ENCODE measurements at places on chromosomes 1 and 21. TPM values are rescaled to one million over a fixed set of nuclear protein-coding genes. Genes with fewer than 3 reads are reported as not detected.

CA14 gene
- total RNA-seq, result not detected

TAS1R3 gene
- 0.07 TPM for total RNA-seq

SLC45A3 gene
- 1.4 TPM for total RNA-seq

FCAMR gene
- total RNA-seq, result not detected

SPRR5 gene
- not detected for total RNA-seq

OR14K1 gene
- total RNA-seq, result not detected

F13B gene
- not detected for total RNA-seq

RSPH1 gene
- not detected for total RNA-seq

TAL1 gene
- total RNA-seq, result not detected

- DNase-seq, result no peak
Observed at GRCh38 chr1:56311766-56312165, 267.6 kb downstream of the PLPP3 start.

DNA sequence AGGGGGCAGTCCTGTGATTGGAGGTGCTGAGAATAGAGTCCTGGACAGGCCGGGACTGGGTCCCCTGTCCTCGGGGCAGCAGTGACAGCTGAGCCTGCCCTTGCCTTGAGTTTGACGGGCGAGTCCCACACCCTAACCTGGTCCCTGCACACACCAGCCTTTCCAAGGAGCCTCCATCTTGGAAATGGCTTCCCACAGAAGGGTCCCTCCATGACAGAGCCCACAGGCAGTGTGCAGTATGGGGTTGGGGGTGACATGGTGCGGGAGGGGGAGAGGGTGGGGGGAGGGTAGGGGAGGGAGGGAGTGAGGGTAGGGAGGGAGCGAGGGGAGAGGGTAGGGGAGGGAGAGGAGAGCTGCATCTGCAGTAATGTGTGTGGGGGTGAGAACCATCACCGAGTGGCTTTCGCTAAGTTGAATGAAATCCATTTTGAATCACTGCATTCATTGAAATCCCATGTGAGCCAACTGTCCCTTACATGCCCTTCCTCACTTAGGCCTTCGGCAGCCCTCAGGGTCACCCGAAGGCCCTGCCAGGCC is 10.1 kb upstream of the TMEM52 start:
- no peak for DNase-seq

DNA sequence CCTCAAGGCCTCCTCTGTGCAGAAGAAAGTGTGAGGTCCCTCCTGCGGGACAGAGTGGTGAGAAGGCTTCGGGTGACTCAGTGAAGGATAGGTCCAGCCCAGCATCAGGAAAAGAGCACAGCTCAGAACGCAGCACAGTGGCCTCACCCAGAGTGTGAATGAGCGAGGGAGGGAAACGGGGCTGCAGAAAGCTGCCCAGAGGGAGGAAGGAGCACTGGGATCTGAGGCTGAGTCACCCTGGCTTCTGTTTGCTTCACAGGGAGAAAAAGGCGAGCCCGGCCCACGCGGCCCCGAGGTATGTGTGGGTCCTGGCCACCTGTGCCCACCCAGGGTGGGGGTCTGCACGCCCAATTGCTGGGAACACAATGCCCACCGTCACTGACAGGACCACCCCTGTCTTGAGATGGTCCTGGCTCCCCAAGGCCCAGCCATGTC is 24.3 kb downstream of the COL6A2 start:
- peak; percentile 93 for DNase-seq

- DNase-seq, result no peak
Observed at GRCh38 chr1:153292740-153293479, 19.8 kb downstream of the PGLYRP3 start.

- no peak for DNase-seq
Observed at GRCh38 chr1:79369091-79369490, 362.6 kb upstream of the ADGRL4 start.

DNA sequence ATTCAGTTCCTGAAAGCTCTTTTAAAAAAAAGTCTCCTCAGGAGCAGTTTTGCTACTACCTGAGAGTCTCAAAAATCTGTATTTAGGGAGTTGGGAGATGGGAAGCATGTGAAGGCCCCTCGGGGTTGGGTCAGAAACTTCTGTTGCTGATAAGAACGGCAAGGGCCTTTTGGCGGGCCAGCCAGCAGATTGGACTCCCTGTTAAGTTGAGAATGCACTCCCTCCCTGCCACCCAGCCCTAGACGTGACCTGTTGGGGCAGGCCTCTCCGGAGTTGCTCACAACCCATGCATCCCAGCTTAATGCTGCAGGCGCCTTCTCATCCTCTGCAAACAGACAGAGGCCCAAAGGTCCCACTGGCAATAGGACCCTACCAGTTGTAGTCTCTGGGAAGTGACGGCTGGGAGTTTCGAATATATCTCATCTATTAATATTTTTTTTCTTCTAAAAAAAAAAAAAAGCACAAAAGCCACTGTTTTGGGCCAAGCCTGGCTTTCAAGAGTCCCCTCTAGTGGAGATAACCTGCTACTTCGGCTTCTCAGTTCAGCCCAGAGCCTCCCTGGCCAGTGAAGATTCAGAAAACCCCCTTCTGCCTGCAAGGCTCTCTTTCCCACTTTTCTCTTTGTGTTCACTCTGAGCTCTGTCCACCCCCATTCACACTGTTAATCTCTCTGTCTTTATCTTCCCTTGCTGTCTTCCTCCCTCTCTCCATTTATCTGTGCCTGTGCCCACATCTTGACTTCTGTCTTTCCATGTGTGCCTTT is 5.3 kb downstream of the PLXNA2 start:
- peak; percentile 55 for DNase-seq

- DNase-seq, result peak; percentile 57
Observed at GRCh38 chr1:85584923-85585322, 4.4 kb downstream of the CCN1 start.

GRCh38 chr1:97304366-97304765 is 582.8 kb downstream of the PTBP2 start:
- DNase-seq, result no peak

DNA sequence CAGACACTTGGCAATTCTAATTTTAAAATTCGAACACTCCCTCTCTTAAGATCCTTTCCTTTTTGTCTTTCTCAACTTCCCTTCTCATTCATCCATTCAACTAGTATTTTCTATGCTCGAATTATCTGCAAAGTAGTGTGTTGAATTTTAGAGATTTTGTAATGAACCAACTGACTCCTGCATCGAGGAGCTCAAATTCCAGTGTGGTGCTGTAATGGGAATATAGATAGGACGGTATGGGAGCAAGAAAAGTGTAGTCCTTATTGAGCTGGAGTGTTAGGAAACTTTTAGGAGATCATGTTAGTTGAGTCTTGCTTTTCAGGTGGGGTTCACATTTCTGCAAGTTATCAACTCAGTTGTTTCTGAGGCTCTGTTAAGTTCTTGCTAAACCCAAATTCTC is 897.5 kb downstream of the TTLL7 start:
- no peak for DNase-seq

- no peak for DNase-seq
Observed at GRCh38 chr1:86750530-86750929, 46.2 kb downstream of the SH3GLB1 start.

- DNase-seq, result no peak
Observed at GRCh38 chr1:205927247-205927646, 16.0 kb downstream of the SLC26A9 start.

GRCh38 chr1:94884106-94884505 is 42.8 kb downstream of the CNN3 start:
- DNase-seq, result peak; percentile 80

- no peak for DNase-seq
Observed at GRCh38 chr1:152343006-152343405, 16.8 kb downstream of the FLG2 start.

DNA sequence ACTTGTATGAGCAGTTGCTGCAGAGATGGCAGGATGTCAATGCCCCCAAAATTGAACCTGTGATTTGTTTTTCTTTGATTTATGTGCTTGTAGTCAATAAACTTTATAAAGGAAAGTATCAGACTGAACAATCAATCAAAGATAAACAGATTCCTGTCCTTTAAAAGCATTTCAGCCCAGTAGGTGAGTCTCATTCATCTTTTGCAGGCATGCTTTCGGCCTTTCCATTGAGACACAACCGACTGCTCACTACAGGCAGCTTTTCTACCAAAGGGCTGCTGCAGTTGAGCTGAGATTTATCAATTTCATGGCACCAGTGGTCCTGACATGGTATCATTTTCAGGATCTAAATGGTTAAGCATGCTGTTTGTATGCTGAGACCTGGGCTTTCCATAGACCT is 513.6 kb upstream of the PTBP2 start:
- no peak for DNase-seq

DNA sequence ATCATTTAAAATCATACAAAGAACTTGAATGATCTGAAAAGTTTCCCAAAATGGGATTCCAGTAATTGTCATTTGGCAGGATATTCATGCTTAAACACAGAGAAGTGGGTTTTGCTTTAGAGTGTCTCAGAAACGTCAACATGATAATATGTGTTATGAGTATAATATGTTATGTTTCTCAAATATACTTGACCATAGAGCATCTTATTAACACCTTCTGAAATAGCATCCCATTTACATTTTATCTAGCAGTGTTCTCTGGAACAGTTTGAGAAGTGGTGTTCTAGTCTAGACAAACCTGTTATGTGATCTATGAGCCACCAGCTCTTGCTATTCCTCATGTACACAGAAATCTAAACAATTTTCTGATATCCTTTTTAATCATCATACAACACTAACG is 588.8 kb upstream of the PBX1 start:
- DNase-seq, result no peak

DNA sequence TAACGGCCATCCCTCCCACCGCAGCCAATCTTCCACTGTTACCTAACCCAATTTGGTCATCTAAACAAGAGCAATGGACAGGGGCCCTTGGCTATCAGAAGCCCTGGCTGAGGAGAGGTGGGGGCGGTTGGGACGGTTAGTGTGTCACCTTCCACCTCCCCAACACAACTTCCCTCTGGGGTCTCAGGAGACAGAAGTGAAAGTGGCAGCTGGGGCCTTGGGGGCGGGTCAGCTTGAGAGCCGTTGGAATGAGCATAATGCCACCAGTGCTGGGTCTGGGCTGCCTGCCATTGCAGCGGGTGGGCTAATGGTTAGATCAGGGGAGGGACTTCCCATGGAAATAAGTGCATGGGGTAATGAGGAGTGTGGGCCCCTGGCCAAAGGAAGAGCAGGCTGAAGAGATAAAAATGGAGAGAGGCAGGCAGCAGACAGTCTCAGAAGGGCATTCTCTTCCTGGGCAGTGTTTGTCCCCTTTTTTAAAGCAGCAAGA is 7.9 kb downstream of the MEF2D start:
- DNase-seq, result no peak

DNA sequence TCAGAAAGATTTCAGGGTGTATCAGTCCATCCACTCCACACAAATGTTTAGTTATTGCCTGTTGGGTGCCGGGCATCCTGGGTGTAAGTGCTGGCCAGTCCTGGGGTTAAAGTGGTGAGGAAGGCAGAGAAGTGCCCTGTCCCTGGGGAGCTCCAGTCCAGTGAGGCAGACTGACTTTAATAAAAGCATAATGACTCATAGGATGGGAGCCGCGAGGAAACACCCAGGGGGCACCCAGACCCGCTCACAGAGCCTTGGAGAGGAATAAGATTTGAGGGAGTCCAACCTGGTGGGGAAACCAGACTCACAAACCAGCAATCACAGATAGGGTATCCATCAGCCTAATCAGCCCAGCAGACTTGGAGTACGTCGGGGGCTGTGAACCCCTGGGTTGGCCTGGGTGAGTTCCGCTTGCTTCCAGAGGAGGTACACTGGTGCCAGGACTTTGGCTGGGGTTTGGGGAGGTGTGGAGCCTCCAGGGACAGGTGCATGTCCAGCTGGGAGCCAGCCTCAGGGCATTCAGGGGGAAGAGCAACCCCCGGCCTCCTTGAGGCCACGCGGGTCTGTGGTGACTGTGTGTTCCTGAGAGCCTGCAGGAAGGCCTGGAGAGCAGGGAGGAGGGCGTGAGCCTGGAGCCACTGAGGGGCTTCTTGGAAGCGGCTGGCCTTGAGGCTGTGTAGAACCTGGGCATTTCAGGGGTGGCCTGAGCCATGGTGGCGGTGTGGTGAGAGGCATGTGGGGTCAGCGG is 3.7 kb downstream of the PEAR1 start:
- DNase-seq, result peak; percentile 64

- no peak for DNase-seq
Observed at GRCh38 chr1:211614615-211615014, 35.7 kb upstream of the SLC30A1 start.

- peak; percentile 80 for DNase-seq
Observed at GRCh38 chr1:165907256-165907857, 79.9 kb downstream of the UCK2 start.

GRCh38 chr1:174198202-174198601 is 38.9 kb downstream of the RABGAP1L start:
- DNase-seq, result no peak

DNA sequence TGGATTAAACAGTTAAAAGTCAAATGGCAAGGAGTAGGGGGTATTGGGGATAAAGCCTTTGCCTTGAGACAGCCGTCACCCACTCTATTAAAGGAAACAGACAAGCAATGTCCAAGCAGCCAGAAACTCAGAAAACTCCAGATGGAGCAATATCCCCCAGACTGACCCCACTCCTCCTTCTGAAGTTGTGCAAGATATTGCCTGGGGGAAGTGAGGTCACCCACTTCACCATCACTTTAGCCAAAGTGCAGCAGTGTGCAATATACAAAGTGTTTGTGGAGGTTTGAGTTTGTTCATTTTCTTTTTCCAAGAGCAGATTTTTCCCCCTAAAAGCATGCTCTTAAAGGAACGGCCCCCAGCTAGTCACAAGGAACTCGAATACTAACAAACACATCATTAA is 125.1 kb downstream of the ETS2 start:
- peak; percentile 34 for DNase-seq

DNA sequence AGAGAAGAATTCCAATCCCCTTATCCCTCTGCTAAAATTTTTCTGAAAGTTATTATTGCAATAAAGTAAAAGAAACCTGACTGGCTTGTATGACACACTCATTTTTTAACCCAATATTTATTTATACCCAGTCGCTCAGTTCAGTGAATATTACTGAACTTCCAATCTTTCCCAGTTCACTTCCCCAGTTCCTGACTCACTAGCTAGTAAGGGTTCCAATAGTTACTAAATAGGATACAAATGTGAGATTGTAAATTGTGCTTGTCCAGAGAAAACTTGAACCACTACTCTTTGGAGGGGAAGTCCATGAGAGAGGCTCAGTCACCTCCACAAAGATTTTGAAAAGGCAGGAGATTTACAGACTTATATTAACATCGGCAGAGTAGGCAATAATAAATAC is 31.4 kb downstream of the PRDX6 start:
- DNase-seq, result no peak
